ENCODE measurements at places on chromosomes 3 and 15.
A peak's percentile ranks its signal among the peaks of the same experiment; 100 is the strongest.

DNA sequence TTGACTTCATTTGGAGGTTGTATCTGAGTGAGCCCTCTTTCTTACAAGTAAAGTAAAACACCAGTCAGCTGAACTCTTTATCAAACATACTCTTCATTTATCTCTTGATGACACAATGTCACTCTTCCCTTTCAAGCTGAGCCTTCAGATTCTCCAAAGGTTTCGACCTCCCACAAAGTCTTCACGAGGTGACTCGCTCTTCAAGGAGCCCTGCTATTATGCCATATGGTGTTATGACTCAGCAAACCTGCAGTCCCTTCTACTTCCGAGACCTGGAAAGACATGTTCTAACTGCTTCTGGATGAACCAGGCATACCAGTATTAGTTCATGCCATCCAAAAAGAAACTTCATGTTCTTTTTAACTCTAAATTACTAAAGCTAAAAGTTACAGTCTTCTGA lies 23.1 kb downstream of the AADAC start:
- no peak for DNase-seq

- DNase-seq, result peak; percentile 32
Observed at GRCh38 chr15:59543721-59544547, 67.6 kb upstream of the GCNT3 start.

DNA sequence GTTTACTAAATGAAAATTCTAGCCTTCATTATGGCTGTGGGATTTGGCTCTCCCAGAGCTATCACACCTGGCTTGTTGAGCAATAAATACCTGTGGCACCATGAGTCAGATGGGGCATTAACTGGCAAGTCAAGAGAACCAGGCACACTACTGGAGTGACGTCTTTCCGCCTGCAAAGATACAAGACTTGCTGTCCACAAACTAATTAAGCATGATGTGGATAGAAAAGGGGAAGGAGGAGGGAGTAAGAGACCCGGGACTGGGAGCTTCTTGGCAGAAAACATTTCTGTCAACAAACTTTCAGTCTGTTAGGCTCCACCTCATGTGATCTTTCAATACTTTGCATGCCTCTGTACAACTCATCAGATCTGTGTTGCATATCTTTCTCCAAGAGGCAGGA lies 56.5 kb downstream of the CLDN1 start:
- no peak for DNase-seq

DNA sequence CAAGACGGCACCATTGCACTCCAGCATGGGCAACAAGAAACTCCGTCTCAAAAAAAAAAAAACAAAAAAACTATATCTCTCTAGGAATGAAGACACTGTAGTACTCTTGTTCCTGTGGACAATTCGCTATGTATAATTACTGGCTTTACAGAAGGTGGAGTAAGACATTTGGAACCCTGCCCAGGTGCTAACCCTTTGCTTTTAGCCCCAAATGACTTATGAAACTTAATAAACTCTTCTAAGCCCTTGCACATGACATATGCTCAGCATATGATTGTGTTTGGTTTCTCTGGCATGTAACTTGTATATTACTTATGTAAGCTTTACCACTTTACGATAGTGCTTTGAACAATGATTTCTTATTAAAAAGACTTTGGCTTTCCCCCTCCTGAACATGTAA lies 27.3 kb upstream of the PRTG start:
- DNase-seq, result no peak

DNA sequence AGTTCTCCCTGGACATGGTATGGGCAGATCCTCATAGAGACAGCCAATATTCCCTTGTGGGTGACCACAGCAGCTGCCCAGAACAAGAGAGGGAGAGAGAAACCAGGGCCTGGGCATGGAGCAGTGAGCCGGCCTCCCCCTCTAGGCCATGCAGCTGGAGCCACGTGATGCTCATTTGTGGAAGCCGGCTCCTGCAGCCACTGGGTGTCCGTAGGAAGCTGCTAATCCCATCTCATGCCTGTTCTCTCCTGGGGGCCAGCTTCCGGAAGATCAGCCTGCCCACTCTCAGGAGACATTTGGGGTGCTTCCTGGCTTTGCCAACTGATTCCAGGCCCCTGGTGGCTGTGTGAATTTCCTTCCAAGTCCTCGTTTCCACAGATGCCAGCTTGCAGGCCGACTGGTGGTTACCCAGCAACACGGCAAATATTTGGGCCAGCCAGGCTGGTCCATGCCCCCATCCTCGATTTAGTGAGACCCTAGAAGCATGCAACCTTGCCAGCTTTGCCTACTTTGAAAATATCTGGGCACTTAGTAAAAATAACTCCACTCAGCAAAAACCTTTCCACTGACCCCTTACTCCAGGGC lies 55.3 kb downstream of the LINGO1 start:
- no peak for DNase-seq

DNA sequence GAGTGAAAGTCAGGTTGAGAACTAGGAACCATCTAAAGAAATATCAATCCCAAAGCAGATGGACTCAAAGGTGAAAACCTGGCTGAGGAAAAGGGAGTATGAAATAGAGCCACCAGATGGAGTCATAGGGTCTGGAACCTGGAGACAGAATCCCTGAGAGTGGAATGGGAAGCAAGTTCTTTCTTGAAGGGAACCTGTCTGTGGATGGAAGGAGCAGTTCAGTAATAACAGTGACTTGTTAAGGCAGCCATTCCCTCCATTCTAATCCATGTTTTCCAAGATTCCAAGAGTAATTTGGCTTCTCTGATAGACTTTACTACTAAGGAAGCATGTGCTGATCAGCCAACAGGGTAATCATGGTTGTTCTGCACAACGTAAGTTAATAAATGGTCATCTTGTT lies 22.5 kb upstream of the AQP9 start:
- no peak for DNase-seq
